Amniotic stem cell (primary cell): ENCODE measurements at places on chromosomes 16 and 17.

DNA sequence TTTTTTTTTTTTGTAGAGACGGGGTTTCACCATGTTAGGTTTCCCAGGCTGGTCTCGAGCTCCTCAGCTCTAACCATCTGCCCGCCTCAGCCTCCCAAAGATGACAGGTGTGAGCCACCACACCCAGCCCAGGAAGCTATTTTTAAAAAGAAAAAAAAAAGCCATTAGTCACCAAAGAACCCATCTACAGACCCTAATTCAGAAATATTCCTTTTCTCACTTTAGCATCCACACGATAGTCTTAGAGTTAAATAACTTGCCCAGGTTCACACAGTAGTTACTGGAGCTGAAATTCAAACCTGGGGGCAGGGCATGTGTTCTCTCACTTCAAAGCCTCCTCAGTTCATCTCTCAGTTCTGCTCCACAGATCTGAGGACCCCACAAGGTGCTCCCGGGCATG, 70.3 kb upstream of the NOL11 start:
- DNase-seq, result no peak

DNA sequence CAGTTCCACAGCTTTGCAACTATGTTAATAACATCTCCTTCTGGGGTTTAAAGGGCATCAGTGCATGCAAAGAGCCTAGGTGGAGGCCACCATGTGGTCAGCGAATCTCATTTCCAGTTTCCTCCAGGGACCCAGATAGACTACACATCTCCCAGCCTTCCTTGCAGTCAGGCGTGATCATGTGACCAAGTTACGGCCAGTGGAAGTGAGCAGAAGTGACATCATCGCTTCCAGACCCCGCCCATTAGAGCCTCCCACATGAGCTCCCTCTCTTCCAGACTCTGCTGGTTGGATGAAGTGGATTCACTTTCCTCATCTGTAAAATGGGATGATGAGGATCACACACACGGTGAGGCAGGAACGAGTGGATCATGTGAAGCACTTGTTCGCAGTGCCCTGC, 27.4 kb upstream of the KDM8 start:
- DNase-seq, result no peak

DNA sequence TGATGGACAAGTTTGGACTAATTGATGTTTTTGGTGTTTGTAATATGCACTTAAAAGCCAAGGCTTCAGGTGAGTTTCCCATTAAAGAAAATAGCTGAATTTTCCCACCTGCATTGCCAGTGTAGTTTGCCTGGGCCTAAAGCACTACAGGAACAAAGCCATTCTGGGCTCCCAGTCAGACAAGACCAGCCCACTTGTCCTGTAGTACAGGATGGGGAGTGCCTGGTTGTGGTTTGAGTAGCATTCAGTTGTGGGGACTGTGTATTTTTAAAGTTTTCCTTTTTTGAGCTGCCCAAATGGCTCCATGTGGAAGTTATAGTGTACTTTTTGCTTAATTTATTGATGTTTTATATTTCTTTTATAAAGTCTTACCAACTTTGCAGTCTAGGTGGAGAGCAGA, 91.7 kb downstream of the TANGO6 start:
- DNase-seq, result no peak

GRCh38 chr17:64739316-64740058, 77.4 kb upstream of the SMURF2 start:
- DNase-seq, result no peak

GRCh38 chr17:80793851-80794267, 197.8 kb upstream of the CHMP6 start:
- DNase-seq, result no peak
